ENCODE measurements at places on chromosomes 16 and 17. TPM values are rescaled to one million over a fixed set of nuclear protein-coding genes. Genes with fewer than 3 reads are reported as not detected.

- DNase-seq, result no peak
Observed at GRCh38 chr17:59355702-59356325, 24.4 kb downstream of the YPEL2 start.

DNA sequence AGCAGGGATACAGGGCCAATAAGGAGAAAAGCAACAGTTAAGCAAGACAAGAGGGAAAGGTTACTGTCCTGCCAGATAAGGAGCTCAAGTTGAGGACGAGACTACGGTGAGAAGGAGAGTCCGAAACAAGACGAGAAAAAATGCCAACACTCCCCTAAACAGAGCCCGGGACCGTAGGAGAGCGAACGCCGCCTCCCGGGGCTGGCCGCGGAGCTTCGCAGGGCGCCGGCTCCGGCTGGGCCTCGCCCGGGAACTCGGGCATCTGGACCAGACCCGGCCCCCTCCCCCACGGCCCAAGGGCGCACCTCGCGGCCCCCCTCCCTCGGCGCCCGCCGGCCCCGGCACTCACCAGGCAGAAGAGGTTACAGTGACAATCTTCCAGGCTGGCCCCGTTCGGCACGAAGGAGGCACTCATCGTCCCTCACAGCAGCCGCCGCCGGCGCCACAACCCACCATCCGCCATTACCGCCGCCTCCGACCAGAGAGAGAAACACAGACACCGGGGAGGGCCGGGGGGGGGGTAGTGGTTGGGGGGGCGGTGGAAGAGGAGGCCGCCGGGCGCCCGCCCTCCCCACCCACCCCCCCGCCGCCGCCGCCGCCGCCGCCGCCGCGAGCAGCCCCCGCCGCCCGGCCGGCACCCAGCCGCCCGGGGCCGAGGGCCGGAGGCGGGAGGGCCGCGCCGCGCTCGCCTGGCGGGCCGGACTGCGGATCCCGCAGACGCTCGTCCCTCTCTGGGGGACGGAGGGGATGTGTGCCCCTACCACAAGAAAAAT is at the start of gene MED13:
Gene MED13 (minus strand): TSS at position 488 of the 773 bp plus-strand sequence. CDS start 73 bp downstream, at position 415.
- DNase-seq, result no peak

DNA sequence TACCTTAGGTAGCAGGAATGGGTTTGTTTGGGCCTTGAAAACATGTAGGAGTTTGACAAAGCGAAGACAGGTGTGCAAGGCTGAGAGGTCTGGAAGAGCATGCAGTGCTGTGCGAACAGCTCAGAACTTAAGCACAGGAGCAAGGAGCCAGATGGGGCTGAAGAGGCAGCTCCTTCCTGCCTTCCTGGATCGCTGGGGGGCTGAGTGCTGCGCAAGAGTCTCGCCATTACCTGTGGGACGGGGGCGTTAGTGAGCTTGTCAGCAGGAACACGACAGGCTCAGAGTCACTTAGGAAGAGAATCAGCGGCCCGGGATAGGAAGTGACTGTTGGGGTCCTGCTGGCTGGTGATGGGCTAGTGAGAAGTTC is 464 bp upstream of the MRM1 start:
- no peak for DNase-seq

The SPIRE2 gene
- 2.5 TPM for polyA plus RNA-seq

The GRIN2A gene
- 0.23 TPM for polyA plus RNA-seq

The KRT27 gene
- not detected for polyA plus RNA-seq

The ZNF423 gene
- polyA plus RNA-seq, result 26.2 TPM

DNA sequence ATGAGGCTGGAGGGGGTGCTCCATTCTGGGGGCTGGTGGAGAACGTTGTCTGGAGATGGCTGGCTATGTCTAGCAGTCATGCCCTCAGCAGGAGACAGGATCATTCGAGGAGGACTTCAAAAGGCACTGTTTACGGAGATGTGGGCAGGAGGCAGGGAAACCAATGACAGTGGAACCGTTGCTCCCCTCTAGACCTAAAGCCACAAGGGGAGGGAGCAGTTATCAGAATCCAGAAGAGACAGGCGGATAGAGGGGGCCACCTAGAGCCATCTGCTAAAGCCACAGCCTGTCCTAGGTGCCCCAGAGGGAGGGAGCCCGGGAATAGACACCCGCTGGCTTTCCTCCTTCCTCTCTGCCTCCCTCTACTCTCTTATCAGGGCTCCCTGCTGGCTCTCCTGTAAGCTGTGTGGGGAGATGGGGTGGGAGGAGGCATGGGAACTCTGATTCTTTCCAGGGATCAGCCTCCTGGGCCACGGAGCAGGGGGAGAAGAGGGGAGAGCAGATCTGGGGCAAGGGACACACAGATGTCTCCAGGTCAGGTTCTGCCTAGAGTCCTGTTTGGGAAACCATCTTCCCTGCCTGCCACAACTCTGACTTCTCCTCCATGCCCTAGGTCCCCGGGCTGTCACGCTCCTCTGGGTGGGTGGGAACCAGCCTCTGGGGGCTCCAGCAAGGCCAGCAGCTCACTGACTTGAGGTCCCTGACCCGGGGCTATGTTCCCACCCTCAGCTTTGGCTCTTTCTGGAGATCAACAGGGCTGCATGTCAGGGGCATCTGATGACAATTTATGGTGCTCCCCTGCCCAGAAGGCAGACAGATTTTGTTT is 42.3 kb downstream of the IRX3 start:
- no peak for DNase-seq

DNA sequence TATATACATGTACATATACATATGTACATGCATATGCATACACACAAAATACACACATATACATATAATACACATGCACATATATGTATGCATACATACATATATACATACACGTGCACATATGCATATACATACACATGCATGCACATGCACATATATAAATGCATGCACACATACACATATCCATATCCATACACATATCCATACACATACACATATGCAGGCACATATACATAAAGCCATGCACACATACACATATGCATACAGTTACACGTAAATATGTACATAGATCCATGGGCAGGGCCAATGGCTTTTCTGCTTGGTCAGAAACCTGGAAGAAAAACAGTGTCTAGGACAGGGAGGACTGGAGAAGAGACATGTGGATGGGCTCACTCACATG is 23.9 kb upstream of the USP10 start:
- DNase-seq, result no peak

- no peak for DNase-seq
Observed at GRCh38 chr16:74275031-74275636, 21.5 kb upstream of the PSMD7 start.

- no peak for DNase-seq
Observed at GRCh38 chr16:10534748-10535147, 45.6 kb downstream of the EMP2 start.

DNA sequence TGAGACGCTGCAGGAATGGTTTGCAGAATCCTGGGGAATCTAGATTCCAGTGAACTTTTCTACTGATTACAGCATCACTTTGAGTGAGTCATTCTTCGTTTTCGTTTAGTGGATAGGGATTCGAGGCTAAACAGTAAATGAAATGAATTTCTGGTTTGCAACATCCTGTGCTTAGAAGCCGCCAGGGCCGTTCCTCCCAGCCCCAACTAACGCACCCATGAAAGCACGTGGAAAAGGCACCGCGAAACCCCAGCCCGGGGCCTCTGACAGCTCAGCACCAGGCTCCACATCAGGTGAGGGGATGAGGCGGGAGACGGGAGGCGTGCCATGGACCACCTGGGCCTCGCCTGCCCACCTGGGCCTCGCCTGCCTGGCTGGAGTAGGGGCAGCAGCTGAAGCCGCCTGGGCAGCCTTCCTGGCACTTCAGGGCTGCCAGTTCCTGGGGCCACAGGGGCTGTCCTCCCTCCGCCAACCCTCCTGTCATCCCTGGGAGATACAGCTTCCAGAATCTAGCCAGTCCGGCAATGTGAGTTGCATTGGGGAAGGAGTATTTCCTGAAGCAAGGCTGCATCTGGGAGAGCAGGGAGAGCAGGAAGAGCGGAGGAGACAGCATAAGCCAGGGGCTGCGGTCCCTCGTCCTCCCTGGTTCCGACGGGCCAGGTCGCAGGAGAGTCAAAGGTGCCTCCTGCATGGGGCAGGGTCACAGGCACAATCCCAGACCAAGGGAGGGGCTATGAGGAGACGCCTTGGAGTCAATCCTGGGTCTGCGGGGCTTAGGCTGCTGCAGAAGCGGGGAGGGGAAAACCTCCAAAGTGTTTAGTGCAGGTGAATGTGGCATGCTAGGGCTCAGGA is 78.4 kb downstream of the RPH3AL start:
- DNase-seq, result no peak

The CCNF gene
- 6.2 TPM for polyA plus RNA-seq

DNA sequence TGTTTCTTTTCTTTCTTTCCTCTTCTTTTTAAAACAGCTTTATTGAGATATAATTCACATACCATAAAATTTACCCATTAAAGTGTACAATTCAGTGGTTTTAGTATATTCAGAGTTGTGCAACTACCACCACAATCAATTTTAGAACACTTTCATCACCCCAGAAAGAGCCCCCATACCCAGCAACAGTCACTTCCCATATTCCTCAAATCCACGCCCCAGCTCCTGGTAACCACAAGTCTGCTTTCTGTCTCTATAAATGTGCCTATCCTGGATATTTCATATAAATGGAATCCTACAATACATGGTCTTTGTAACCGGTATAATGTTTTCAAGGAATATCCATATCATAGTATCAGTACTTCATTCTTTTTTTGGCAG is 19.4 kb downstream of the RARA start:
- no peak for DNase-seq

- no peak for DNase-seq
Observed at GRCh38 chr17:71970312-71970711, 150.5 kb upstream of the SOX9 start.

GRCh38 chr17:26782153-26782552 is 511.8 kb upstream of the WSB1 start:
- no peak for DNase-seq

The SPEM1 gene
- not detected for polyA plus RNA-seq

DNA sequence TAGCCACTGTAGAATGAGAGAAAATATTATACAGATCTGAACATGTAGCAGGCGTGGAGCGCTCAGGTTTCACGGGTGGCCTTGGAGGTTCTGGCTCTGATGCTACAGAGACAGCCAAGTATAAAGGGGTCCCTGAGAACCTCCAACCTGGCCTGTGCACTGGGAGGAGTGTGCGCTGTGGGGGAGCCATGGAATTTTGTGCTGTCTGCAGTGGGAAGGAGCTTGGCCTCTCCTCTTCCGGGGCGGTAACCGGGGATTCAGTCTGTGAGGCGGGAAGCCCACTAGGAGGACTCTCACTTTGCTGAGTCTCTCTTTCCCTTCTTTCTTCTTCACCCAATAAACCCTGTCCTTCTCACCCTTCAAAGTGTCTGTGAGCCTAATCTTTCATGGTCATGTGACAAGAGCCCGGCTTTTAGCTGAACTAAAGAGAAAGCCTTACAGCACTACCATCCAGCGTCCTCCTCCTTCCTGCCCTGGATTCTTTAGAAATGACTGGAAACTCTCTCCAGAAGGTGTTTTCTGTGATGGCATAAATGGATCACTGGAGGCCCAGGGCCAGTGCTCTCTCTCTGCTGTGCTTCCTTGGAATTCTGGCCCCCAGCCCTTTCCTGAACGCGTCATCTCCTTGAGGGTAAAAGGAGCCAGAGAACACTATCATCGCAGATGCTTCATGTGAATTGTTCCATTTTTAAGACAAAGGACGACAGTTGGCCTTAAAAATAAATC is 232.1 kb upstream of the CACNG5 start:
- DNase-seq, result no peak

The HBM gene
- 6.8 TPM for polyA plus RNA-seq

- no peak for DNase-seq
Observed at GRCh38 chr16:24748242-24748641, 18.8 kb downstream of the TNRC6A start.

DNA sequence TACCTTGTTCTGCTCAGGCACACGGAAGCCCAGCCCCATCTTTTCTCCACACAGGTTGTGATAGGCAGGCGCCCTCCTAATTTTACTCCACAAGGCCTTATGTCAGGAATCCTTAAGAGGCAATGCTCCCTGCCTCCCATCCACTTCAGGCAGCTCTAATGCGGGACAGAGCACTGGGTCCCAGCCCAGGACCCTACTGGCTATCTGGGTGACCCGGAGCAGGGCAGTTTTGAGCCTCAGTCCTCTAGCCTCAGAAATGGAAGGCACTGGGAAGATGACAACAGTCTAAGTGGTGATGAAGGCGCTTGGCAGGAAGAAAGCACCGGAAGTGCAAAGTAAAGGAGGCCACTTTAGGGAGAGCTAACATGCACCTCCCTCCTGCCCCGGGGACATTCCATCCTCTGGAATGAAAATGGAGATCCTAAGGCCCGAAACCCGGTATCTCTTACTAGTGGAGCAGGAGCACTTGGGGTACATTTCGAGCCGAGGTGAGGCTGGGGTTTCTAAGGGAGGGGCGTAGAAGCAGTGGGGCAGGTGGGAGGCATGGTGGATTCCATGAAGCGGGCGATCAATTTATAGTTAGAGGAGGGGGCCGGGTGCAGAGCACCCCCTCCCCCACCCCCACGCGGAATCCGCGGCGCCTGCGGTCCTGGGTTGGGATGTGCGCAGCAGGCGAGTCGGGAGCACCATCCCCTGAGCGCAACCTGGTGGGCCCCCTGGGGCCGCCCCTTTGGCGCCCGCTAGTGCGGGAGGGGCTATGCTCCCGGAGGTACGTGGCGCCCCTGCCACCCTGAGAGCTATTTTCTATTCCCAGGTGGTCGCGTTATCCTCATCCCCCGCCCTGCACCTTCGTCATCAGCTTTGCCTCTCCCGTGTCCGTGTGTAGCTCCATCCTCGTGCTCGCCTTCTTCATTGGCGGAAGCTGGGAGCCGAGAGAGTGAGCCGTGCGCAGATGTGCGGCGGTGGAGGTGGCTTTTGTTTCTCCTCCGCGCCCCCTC is 4.9 kb downstream of the MT1F start:
- DNase-seq, result no peak

The ASIC2 gene
- polyA plus RNA-seq, result 0.32 TPM

DNA sequence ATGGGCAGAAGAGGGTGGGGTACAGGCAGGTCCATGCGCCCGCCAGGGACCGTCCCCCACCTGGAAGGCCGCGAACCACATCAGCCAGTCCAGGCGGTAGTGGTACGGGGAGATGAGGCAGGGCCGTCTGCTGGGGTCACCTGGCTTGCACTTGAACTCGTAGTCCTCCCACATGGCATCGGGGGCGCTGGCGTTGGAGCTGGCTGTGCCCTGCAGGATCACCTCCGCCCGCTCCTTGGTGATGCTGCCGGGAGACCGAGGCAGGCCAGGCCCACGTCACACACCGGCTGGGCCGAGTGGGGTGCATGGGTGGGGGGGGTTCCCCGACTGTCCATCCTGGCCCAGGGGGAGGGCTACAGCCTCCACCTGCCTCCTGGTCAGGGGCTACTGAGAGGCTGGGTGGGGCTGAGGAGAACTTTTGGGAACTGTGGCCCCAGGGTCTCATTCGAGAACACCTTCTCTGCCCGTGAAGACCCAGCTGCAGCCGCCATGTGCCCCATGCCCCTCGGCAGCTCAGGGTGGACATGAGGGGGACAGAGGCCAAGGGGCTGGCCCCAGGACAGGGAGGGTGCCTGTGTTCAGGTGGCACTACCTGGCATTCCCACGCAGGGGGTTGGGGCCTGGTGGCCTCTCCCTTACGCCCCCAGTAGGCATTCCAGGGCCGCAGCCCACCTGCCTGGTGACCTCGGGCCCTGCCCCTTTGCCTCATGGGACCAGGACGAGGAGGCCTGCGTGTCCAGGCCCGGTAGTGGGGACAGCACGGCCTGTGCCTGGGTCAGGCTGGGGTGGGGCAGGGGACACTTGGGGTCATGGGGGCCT is 69.5 kb upstream of the GNG13 start:
- no peak for DNase-seq

Data from forelimb muscle (tissue), 1 donor.